Stimulated activated CD4-positive, alpha-beta T cell treated with anti-CD3 and anti-CD28 coated beads, Interleukin-1b, Interleukin-23, amount 100 ng/mL, for 1 hour (primary cell): ENCODE measurements at places on chromosomes 1 and 21.

GRCh38 chr21:42304556-42305454 lies 10.4 kb downstream of the TFF3 start:
- no peak for DNase-seq

GRCh38 chr1:205843036-205843859 lies 6.7 kb downstream of the PM20D1 start:
- no peak for DNase-seq

DNA sequence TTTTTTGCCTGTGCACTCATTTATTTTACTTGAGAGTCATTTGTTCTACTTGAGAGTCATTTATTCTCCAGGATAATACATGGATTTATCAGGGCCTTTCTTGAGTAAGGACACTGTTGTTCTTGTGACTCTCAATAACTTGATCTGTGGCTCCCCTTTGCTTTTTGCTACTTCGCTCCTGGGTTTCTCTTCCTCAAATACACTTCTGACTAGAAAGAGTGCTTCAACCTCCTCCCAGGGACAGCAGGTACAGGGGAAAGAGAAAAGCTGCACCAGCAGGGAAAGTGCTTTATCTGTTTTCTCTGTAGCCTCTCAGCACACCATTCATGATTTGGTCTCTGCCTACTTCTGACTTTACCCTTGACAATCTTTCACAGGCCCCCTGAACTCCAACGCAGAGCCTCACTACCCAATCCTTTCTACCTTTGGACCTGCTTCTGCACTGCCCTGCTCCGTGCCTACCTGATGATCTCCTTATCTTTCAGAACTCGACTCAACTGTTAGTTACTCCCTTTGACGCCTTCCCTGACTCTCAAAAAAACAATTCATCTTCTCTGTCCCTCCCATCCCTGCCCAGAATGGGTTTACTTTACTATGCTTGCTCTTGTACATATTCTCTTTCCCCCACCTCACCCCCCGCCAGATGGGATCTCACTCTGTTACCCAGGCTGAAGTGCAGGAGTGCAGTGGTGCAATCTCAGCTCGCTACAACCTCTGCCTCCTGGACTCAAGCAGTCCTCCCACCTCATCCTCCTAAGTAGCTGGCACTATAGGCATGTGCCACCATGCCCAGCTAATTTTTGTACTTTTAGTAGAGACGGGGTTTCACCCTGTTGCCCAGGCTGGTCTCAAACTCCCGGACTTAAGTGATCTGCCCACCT lies 15.6 kb upstream of the PIGM start:
- no peak for DNase-seq

GRCh38 chr1:31701091-31701736 lies 2.6 kb downstream of the COL16A1 start:
- no peak for DNase-seq

DNA sequence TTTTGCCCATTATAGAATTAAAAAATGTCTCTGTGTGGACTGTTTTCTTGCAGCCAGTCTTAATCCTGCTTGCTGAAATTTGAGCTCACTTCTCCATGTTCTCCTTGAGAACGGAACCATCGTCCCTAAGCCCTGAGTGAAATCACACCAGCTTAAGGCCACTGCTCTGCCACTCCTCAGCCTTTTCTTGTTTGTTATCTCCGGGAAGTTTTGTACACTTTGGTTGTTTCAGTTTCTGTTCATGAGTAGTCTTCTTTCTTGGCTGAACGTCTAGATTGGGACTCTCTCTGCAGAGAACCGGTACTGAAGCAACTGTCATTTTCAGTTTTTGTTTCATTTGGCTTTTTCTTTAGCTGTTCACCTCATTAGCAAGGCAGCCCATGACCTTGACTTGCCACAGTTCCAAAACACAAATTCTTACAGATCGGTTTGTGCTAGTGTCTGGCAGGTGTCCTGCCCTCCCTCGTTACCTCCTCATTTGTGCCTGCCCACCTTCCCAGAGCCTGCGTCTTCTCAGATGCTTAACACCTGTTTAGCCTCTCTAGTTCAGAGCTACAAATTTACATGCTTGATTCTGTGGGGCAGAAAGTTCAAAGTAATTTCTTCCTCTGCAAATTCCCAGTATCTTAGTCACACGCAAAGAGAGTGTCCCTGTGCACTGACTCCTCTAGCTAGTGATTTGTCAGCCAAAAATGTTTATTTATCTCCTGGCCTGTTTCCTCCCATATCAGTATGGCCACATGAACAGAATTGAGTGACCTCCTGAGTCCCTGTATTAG lies 12.4 kb downstream of the PSEN2 start:
- DNase-seq: no peak

GRCh38 chr1:215360758-215361157 lies 206.3 kb upstream of the KCTD3 start:
- no peak for DNase-seq

- no peak for DNase-seq
These were observed 470.9 kb downstream of the TTLL7 start for GRCh38 chr1:83527987-83528386.

GRCh38 chr1:214469290-214469689 lies 82.1 kb downstream of the PTPN14 start:
- DNase-seq: no peak

- DNase-seq: no peak
These were observed 9.1 kb downstream of the IBA57 start for GRCh38 chr1:228174482-228175315.

- DNase-seq: no peak
These were observed 1.0 kb upstream of the CRTC2 start for GRCh38 chr1:153959454-153959853.

GRCh38 chr21:41370840-41371684 lies 9.2 kb downstream of the MX2 start:
- no peak for DNase-seq

- DNase-seq: no peak
These were observed 168.9 kb downstream of the LMO4 start for GRCh38 chr1:87497380-87498203.

DNA sequence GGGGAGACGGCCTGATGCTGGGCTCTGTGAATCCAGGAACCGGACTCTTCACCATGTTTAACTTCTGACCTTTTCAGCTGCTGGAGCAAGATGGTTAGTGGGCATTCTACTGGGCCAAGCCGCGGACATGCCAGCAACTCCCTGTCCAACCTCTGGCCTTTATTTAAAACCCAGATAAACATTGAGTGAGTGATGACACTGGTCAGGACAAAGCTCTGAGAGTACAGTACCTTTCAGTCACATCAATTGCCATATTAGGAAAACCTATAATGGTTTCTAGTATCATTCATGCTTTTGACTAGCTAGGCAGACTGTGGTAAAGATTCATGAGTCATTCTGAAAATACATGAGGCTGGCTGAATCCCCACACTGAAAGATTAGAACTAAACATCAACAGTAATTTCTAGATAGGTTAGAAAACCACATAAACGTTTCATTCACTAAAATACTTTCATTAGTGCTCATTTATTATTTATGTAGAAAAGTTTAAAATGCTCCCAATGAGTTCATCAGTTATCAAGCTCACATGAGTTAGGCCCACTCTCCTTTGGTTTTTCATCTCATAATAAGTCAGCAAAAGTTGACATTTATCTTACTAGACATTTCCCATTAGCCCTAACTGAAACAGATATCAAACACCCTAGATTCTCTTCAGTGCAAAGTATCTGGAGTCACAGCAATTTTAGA lies 7.1 kb upstream of the ACTA1 start:
- no peak for DNase-seq

DNA sequence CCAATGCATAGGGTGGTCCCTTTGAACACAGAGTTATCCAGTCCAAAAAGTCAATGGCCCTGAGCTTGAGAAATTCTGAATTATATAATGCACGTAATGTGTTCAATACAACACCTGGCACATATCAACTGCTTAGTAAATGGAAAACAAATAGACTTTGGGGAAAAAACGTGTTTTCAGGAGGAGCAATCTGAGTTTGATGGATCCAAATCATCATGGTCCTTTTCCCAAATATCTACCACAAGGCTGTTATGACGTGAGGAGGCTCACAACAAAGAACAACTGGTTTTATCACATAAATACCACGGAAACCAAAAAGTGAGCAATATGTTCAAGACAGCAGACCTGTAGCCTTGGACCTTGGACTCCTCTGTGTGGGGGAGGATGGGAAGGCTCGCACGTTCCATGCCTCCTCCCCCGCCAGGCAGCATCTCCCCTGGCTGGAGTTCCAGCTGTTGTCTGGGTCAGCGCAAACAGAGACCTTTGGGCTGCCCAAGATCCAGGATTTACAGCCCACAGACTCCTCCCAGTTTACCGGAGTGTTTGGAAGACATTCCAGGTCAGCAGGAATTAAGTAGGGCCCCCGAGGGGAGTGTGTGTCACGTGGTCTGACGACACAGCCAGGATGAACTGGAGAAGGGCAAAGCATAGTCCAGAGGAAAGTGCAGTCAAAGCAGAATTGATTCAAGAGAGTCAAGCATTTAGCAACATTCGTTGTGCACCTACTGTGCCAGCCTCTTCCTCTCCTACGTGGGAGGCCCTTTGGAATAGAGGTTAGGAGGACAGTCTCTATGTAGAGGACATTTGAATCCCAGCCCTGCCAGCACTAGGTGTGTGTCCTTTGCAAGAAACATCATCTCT lies 32.2 kb upstream of the MED18 start:
- no peak for DNase-seq

DNA sequence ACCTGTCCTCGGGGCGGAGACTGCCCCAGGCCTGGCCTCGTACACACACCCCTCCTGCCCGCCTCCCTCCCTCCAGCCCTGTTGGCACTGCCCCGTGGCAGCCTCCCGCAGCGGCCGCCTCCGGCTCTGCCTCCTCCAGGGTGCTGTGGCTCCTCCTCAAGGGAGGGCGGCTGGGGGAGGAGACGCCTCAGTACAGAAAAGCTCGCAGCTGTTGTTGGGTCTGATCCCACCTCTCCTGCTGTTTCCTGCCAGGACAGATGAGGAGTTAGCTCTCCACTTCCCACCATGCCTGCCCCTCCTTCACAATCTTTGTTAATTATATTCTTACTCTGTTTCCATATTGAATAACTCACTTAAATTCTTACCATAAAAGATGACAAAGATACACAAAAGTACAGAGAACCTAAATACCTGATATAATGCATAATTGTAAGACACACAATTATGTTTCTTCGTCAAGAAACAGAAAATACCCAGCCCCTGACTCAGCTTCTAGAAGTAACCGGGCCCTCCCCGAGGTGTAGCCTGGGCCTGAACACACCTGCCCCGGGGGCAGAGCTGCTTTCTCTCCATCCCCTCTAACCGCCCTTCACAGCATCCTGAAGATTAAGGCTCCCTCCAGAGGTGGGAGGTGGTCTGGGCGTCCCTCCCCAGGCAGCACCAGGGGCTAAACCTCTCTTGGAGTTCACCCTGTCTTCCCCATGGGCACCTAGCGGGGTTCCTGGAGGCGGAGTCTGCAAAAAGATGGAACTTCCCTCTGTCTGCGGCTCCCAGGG lies 30.6 kb upstream of the COL6A1 start:
- no peak for DNase-seq

DNA sequence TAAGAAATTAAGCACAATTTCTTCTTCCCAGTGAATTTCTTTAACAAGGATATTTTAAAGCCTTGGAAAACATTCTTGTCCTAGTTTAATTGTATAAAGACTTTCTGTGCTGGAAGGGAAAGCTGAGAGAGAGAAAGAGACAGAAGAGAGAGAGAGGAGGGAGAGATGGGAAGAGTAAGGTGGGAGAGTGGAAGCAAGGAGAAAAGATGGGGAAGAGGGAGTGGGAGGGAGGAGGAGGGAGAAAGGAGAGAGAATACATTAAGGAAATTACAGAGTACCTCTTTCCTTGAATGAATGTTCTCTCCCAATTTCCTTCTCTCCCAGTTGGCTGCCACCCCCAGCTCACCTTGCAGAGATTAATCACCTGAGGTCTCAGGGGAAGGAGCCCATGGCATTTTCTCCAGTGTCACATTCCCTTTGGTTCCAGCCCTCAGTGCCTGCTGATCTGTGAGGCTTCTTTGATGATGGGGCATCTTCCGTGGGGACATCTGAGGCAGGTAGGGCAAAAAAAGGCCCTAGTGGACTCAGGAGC lies 32.4 kb upstream of the KCNA10 start:
- DNase-seq: no peak

- DNase-seq: no peak
These were observed 4.0 kb downstream of the NVL start for GRCh38 chr1:224325959-224326358.

- DNase-seq: no peak
These were observed 150.9 kb upstream of the POU3F1 start for GRCh38 chr1:38197312-38198061.

- DNase-seq: no peak
These were observed 4.0 kb upstream of the ZBTB40 start for GRCh38 chr1:22447621-22448111.

DNA sequence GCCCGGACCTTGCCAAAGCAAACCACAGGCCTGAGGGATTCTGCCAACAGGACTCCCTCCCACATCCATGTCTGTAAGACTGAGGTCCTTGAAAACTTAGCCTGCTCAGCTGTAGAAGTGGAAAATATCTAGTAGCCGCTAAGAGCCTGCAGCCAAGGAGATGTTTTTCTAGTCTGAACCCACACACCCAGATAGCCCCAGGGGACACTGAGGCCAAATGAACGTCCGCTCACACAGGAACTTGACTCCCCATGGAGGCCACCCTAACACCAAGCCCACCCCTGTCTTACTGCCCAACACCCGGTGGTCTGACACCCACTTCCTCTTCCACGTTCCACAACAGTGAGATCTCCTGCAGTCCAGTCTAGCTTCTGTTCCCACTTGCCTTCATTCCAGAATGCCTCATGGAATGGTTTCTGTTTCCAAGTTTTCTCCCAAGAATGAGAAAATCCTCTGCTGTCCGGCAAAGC lies 174.8 kb downstream of the PLPP3 start:
- DNase-seq: no peak

DNA sequence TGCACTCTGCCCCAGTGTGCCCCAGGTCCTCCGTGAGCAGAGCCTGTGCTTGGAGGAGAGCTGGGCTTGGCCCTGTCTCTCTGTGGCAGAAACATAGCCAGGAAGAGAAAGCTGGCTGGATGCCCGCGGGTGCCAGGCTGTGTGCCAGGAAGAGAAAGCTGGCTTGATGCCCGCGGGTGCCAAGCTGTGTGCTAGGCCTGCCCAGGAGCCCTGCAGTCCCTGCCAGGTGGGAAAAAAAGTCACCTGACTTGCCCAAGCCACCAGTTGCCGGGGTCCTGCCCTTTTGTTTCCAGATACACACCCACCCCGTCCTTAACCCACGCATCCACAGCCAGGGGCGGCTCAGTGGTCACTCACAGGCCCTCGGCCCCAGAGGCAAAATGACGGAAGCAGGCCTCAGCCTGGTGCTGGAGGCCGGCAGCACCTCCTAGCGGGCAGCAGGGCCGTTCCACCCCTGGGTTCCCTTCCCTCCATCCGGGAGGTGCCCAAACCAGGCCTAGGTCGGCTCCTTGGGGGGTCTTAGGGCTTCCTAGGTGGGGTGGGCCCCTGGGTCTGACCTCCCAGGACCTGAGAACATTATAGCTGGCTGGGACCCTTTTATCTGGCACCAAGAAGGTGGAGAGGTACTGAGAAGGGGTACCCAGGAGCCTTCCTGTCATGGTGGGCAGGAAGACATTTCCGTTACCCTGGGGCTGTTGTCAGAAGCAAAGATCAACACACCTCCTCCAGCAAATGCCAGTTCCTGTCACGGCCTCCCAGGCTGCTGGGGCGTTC lies 9.1 kb downstream of the ITGB2 start:
- no peak for DNase-seq

GRCh38 chr1:101479945-101480344 lies 243.1 kb downstream of the S1PR1 start:
- DNase-seq: no peak
